ENCODE measurements at places on chromosomes 13 and 19.

DNA sequence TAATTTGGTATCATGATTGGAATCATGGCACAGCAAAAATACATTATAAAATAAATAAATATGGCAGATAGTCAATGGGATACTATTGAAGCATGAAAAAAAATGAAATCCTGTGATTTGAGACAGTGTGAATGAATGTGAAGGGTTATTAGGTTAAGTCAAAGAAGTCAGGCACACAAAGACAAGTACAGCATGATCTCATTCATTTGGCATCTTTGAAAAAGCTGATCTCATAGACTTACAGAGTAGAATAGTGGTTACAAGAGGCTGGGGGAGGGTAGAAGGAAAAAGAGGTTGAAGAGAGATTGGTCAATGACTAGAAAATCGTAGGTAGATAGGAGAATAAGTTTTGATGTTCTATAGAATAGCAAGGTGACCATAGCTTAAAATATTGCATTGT is 295.1 kb upstream of the SLITRK5 start:
- DNase-seq: no peak

DNA sequence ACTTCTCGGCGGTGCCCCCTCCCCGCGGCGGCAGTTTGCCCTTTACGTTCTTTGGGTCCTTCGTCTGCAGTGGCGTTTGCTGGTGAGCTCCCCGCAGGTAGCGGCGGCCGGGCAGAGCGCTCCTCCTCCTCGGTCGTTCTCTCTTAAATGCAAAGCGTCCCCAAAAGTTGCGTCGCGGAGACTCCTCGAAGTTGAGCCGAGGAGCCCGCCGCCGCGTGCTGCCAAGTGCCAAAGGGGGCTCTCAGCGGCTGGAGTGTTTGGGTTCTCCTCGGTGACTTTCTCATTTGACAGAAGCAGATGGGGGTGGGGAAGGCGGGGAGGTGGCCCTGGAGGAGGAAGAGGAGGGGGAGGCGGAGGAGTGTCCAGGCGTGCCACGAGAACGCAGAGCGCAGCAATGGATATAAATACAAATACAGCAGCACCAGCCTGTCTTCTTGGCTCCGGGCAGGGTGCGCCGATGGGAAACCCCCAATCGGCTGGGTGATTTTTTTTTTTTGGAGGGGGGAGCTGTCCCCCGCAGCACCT is at the start of gene SOX21:
Gene SOX21 (minus strand): TSS at position 259 of the 525 bp plus-strand sequence. CDS start 496 bp downstream, outside the sequence.
- DNase-seq: no peak

GRCh38 chr13:43905435-43906031 is 25.8 kb downstream of the LACC1 start:
- peak; percentile 72 for DNase-seq

DNA sequence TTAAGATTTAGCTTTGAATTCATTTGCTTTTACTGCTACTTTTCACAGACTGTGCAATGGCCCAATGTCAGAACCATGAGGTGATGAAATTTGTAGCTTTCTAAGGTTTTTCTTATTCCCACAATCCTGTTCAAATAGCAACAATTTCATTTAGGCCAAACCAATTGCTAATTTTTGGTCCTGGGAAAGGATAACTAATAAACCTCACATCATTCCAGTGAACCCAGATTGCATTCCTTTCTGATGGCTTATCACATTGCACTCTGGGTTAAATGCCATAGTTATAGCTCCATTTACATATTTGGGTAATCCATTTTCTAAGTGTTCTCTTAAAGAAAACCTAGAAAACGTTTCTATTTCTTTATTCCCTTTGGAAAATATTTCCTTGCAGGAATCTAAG is 22.9 kb upstream of the POMP start:
- no peak for DNase-seq

DNA sequence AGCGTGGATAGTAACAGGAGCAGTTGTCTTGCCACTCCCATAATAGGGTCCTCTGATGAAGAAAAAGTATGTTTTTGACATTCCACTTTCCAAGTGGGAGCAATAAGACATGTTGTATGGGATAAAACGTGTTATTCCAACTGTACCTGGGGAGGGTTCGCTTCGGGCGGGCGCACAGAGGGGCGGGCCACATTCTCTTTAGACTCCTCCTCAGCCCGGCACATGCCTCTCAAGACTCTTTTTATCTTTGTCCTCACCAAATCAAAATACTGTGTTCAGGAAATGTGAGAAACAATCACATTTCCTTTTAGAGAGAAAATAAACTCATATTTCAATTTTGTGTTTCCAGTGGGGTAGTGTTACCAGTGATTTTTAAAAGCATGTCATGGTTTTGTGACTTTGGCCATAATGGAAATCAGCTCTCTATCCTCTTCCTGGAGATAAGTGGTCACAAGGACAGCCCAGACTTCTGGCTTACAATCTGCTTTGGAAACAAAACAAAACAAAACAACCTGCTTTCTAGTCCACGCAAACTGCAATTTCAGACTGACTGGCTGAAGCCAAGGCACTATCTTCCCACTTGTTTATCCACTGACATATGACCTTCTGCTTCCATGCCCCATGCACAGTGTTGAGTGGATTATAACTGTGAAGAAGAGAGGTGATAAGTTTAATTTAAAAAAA is 276.1 kb downstream of the NALCN start:
- no peak for DNase-seq

DNA sequence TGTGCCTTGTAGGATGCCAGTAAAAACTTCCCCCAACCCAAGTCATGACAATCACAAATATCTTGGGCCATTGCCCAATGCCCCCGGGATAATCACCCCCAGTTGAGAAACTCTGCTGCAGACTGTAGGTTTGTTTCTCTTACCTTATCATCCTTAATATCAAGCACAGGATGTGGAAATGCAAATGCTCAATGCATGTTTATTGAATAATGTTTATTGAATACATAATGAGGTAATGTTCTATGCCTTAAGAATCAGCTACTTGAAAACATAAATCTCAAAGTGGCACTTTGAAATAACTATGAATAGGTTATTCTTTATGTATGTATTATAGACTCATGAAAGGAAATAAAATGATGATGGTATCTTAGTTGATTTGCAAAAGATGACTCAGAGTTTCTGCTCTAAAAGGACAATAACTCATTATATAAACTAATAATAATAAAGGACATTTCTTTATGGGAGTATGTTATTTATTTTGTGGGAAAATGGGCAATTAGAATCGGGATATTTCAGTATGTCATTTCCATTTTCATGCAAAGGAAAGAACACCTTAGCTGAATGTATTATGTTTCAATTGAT is 414.2 kb downstream of the EFNB2 start:
- no peak for DNase-seq

DNA sequence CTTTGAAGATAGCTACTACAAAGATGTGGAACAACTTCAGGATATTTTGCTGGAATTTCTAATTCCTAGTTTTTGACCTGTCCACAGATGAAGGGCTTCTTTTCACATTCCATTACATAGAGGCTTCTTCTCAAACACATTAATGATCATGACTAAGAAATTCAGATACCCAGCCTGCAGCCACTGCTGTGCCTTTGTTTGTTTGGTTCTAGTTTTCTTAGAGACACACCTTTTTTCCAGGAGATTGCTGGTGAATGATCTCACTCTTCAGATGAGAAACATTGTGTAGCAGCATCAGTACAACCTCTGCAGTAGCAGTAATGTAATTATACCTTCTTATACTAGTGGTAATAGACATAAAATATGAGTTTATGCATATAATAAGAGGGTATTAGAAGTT is 5.0 kb downstream of the TDRD3 start:
- DNase-seq: no peak

DNA sequence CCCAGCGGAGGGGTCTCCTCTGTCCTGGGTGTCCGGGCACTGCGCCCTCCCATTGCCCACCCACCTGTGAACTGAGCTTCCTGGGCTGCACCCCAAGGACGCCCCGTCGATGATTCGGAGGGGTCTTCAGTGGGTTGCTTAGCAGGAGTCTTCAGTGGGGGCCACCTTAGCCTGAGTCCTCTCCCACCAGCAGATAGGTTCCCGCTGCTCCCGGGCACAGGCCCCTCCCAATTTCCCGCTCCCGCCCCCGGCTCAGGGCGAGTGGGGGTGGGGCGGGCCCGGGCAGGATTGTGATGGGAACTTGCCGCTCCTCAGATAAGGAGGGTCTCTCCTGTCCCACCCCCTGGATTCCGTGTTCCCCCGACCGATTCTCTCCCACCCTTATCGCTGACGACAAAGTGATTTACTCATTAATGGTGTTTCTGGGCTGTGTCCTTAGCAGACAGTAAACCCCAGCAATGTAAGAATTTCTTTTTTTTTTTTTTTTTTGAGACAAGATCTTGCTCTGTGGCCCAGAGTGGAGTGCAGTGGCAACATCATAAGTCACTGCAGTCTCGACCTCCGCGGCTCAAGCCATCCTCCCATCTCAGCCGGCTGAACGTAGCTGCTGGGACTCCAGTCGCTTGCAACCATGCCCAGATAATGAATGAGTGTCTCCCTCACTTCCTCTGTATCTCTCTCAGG is 655 bp upstream of the S1PR5 start:
- no peak for DNase-seq

DNA sequence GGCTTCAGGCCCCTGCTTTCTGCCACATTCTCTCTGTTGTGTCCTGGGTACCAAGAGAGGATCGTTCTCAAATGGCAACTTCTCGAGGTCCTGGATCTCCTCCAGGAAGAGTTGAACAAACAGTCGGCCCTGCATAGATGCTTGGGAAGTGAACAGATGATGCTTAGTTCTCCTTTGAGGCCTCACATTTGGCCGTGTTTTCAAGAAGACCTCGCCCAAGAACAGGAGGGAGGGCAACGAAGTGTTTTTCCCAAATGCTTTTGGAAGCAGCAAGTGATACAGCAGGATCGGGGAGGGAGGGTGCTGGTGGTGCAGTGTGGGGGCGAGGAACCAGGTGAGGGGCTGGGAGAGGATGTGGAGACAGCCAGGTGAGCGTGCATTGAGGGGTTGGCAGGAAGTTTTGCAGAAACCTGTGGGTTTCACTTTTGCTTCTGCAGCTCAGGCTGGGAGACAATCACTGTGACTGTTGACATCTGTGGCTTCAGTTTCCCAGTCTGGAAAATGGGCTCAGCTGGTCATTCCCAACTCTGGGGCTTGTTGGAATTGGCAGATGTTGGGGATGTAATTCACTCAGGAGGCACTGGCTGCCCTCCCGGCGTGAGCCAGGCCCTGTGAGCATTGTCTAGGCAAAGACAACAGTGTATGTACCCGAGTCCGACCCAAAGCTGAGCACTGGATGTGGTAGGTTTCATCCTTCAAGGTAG is 21.6 kb downstream of the MAST3 start:
- DNase-seq: peak; percentile 60

GRCh38 chr13:108586826-108587225 is 42.6 kb upstream of the MYO16 start:
- DNase-seq: no peak

DNA sequence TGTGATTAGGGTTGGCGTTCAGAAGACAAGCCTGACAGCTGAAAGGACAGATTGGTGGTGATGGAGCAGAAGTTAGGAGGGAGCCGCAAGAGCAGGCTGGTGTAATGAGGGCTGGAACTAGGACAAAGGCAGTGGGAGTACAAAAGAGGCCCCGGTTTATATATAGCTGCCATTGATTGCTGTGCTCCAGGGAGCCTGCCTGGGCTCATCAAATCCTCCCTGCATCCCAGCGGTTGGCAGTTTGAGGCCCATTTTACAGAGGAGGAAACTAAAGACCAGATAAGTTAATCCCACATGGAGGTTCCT is 123.7 kb downstream of the CACNA1A start:
- no peak for DNase-seq

DNA sequence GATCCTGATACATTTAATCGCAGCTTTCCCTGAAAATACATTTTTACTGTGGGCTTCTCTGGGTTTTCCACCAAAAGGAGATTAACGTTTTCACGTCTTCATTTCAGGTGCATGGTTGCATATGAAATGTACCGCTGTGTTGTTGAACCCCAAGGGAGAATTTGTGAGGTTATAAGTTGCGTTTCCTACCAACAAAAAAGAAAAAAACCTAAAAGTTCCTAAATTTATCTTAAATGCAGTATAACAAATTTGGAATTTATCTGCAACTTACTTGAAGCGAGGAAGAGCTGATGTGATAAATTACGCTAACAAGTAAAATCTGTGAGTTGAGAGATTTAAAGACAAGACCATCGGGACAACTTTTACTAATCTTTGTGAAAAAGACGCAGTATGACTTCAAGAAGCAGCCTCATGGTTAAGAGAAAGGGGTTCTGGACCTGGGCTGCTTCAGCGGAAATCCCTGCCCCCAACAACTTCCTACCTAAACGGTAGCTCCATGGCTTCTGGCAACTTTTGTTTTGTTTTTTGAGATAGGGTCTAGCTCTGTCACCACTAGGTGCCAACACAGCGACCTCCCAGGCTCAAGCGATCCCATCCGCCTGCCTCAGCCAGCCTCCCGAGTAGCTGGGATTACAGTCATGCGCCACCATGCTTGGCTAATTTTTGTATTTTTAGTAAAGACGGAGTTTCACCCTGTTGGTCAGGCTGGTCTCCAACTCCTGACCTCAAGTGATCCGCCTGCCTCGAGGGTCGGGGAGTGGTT is 958 bp upstream of the OBI1 start:
- no peak for DNase-seq

DNA sequence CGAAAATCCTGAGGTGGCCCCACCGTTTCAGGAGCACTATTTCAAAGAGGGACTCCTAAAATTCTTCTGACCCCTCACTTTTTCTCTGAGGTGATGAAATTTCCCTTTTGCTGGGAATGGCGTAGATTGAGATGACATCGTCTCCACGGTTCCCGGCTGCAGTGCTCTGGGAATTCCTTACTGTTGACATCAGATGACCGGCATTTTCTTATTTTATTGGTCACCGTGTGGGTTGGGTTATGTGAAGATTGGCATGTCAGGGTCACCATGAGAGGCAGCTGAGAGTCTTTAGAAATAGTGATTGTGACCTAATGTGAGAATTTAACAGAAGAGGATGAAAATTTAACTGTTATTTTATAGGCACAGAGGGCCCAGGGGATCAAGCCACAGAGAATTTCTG is 356.7 kb downstream of the FGF9 start:
- DNase-seq: no peak

- no peak for DNase-seq
Measured at GRCh38 chr19:18905513-18906236, 9.7 kb upstream of the CERS1 start.

DNA sequence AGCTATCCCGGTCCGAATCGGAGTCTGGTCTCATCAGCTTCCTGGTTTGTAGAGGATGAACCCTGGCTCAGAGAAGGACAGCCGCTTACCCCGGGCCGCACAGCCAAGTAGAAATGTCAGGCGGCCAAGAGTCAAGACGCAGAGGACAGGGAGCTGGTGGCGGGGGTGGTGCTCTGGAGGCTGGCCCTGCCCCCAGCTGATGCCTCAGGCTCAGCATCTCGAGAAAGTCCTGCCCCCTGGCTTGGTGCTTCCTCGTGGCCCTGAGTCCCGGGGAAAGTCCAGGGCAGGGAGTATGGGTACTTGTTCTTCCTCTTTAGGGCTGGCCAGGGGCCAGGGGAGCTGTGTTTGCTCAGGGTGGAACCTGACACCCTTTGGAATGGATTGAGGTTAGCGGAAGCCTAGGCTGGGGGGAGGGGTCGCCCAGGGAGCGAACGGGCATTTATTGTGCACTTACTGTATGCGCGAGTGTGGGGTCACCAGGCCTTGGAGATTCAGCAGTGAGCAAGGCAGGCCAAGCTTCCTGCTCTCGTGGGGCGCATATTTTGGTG is 2.2 kb downstream of the TJP3 start:
- DNase-seq: no peak

- DNase-seq: peak; percentile 65
Measured at GRCh38 chr19:17125062-17125727, 49.6 kb downstream of the MYO9B start.

- no peak for DNase-seq
Measured at GRCh38 chr13:51925865-51926527, 64.2 kb downstream of the CCDC70 start.

- DNase-seq: no peak
Measured at GRCh38 chr19:15368798-15369593, 10.6 kb downstream of the AKAP8 start.

Measured in CD4-positive, alpha-beta T cell treated with Interleukin-2 at 100 ng/mL for 4 hours (primary cell).